Mammary epithelial cell (primary cell): ENCODE measurements at places on chromosomes 7 and 10. TPM values are rescaled to one million over a fixed set of nuclear protein-coding genes. Genes with fewer than 3 reads are reported as not detected.

DNA sequence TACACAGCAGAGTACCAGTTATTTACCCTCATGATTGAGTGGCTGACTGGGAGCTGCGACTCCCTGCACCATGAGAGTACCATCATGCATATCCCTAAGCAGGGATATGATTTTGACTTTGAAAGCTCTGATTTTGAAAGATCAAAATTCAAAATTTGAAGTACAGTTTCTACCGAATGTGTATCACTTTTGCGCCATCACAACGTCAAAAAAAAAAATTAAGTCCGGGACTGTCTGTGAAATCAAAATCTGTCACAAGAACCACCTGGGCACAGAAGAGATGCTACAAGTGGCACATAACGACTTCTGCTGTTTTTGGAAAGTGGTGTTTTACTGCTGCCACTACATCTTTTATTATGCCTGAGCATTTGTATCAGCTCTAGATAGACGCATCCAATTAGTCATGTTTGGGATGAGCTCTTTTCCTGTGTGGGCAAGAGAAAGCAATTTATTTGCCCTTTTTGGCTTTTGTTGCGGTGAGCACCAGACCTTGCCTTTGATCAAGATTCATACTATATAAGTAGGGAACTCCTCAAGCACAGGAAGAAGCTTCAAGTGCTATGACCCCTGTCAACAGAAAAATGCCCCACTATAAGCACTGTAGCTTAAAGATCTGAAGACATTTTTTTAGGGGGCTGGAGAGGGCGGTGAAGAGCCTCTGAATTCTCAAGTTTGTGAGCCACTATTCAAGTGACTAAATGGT lies 10.7 kb downstream of the MTPN start:
- DNase-seq = no peak

The TPST1 gene
- 22.0 and 36.8 TPM in 2 replicates for total RNA-seq

DNA sequence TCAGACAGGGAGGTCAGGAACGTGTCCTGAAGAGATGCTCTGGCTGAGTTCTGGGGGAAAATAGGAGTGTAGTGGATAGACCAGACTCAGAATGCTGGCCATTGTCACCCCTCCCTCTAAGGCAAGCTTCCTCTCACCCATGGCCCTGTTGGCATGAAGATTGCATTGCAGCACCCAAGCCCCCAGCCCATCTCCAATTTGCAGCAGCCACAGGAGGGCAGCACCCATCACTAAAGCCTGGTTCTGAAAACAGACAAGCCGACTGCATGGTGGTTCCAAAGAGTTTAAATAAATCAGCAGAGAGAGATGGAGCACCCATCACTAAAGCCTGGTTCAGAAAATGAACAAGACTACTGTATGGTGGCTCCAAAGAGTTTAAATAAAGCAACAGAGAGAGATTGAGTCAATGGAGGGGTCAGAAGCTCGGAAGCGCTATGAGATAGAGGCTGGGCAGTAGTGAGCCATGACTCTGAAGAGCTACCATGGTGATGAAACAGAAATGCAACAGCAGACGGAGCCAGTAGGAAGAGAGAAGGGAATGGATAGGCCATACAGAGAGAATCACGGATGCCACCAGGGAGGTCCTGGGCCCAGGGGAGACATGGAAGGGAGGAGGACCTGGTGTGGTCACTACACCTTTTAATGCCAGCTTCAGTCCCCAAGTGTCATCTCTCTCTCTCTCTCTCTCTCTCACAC lies 237.9 kb upstream of the MYO3A start:
- no peak for DNase-seq

The PLOD3 gene
- total RNA-seq = 84.9 TPM

DNA sequence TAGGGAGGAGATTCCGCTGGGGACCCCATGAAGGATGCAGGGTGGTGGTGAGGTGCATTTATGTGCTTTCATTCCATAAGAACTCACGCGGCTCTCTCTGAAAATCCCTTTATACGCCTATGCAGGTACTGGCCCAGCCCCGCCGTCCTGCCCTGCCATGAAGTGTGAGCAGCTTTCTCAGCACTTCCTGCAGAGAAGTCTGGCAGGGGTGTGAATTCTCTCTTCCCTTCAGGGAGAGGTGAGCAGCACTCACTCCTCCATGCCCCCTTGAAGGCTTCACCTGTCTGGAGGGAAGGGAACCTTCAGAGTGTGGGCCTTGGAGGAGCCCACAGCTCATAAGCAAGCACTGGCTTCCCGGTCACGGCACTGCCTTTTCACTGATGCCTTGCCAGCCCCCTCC lies 34.0 kb downstream of the PPP2R2D start:
- DNase-seq = no peak

The NPSR1 gene
- total RNA-seq = not detected in 2 replicates

DNA sequence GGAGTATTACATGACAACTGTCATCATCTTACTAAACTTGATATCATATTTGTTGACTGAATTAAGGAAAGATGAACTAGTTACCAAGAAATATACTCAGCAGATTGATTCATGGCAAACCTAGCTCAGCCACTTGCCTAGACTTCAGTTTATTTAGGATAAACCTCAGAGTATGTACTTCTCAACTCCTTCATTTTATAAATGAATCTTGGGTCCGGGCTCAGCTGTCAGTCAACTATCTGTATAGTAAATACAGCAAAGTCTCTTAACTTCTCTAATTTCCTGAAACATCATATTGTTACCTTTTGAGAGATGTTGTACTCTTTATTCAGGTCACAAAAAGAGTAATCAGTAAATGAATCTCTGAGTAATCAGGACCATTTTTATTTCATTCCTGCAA lies 211.0 kb upstream of the KLF14 start:
- no peak for DNase-seq

DNA sequence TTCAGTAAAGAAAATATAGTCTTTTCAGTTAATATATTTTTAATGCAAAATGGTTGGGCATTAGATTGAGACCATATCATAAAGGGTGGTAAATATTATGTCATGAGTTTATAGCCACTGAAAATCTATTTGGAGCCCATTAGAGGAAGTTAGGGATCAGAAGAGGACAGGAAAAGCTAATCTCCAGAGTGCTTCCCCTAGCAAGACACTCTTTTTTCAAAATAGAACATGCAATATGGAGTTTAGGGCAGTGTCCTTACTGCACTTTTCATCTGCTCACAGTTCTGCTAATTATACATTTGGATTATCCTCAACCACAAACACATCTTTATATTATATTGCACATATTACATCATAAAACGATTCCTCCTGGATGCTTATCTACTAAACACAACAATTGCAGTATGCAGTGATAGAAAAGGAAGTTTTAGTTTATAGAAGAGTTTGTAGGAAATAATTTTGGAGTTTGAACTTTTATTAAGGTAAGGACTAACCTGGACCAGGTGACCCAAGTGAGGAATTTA lies 159.8 kb downstream of the PHF14 start:
- no peak for DNase-seq

- DNase-seq = peak; percentile 35
Observed at GRCh38 chr10:35420044-35420443, 83.7 kb downstream of the CCNY start.

The TRPV5 gene
- total RNA-seq = not detected in 2 replicates

DNA sequence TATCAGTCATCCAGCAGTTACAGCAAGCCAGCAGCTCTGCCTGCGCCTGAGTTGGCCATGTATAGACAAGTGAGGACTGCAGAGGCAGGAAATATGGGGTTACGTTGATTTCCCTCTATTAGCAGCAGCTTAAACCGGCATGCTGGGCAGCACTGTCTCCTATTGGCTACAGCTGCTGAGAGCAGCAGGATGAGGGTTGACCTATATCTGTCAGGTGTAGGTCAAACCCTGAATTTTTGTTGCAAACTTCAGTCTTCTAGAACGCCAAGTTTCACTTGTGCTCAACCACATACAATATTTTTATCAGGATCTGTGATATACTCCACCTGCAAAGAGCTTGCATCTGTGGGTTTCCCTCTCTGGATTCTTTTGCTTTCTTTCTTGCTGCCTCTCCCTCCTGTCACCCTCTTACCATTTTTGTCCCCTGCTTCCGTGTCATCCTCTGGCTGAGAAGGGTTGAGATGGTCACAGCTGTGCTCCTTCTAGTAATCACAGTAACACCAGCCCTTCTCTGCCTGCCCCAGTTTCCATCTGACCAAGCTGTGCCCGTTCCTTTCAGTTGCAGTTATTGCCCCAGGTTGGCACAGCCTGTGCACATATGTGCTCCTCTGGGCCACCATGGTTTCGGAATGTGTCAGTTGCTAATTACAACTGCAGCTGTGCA lies 23.8 kb upstream of the GLCCI1 start:
- DNase-seq = no peak

- DNase-seq = no peak
Observed at GRCh38 chr10:93570383-93570782, 3.9 kb downstream of the FFAR4 start.

DNA sequence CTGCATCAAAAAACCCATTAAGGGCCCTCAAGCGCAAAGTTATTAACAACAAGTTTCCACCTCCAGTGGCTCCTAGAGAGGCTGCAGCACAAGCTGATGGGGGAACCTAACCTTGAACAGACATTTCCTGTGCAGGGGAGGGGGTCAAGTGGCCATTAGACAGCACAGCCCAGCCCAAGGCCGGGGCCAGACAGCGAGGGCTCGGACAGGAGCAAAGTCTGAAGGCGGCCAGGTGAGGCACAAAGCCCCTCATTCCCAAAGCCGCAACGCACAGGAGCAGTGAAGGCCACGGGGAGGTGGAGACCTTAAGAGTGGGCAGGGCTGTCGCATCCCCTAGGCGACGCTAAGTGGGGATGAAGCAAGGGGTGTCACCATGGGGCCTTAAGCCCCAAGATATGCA lies 73.2 kb upstream of the ZNF746 start:
- no peak for DNase-seq

- DNase-seq = no peak
Observed at GRCh38 chr10:17077346-17077781, 52.2 kb downstream of the CUBN start.

GRCh38 chr7:78112488-78112887 lies 313.9 kb downstream of the PHTF2 start:
- DNase-seq = no peak

The CREM gene
- total RNA-seq = 15.2 TPM

GRCh38 chr10:133327651-133328357 lies 8.9 kb downstream of the CALY start:
- DNase-seq = no peak

DNA sequence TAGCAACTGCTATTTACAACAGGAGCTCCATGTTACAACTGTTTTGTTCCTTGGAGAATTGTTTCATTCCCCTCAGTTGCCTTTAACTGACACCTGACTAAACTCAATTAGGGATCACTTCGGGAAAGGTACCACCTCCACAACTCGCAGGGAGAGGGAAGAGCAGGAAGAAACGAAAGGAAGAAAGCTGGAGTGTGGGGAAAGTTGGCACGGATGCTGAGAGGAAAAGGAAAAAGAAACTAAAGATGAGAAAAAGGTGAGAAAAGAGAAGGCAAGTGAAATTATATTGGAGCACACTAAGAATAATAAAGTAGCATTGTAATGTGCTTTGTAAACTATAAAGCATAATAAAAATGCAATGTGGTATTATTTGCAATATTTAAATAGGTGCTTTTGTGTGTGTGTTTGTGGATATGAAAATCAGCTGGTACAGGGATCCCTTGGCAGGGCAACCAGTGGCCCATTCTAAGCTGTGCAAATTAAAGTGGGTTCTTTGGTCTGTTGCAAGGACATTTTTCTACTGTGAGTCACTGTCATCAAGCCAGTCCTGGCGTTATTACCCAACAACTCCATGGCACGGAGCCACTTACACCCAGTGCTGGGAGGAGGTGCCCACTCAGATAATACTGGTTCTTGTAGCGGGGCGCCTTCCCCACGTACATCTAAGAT lies 45.9 kb downstream of the HIPK2 start:
- DNase-seq = peak; percentile 87

GRCh38 chr7:41219276-41219675 lies 483.6 kb downstream of the INHBA start:
- DNase-seq = peak; percentile 25

GRCh38 chr7:150857276-150858055 lies 5.1 kb downstream of the AOC1 start:
- DNase-seq = no peak

DNA sequence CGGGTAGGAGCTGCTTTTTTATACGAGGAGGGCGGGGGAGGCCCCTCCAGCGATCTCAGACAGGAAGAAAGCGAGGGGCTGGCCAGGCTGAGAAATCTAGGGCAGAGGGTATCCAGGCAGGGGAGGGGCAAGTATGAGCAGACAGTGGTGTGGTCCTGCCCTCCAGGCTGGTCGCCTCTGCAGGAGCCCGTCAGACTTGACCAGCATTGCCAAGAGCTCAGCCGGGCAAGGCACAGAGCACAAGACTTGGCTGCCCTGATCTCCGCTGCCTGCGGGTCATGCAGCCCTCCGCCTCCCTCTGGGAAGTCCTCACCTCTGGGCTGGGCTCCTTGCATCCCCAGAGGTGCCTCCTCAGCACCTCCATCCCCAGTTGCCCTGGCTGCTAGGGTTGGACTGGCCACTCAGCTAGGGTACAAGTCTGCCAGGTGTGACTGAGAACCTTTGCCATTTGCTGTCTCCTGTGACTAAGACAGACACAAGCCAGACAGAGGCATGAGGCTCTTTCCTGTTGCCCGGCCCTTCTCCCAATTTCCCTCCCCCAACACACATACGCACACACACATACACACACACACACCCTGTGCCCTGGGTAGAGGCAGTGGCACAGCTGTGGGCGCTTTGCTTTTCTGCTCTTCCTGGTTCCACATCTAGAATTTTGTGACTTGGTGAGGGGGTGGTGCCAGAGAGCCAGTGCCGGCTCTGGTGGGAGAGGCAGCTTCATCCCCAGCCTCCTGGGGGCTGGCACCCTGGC lies 59.1 kb upstream of the PPIF start:
- DNase-seq = no peak

- no peak for DNase-seq
Observed at GRCh38 chr7:21198921-21199320, 229.0 kb upstream of the SP4 start.

GRCh38 chr7:154750353-154750801 lies 252.5 kb downstream of the PAXIP1 start:
- no peak for DNase-seq

The CNPY4 gene
- 7.5 TPM for total RNA-seq

GRCh38 chr10:46236941-46237681 lies 49.7 kb upstream of the ANTXRL start:
- DNase-seq = no peak

- DNase-seq = no peak
Observed at GRCh38 chr7:28239823-28240204, 59.2 kb upstream of the JAZF1 start.

The BEND7 gene
- total RNA-seq = 8.0 TPM

GRCh38 chr10:132907821-132908620 lies 34.3 kb downstream of the CFAP46 start:
- no peak for DNase-seq

- DNase-seq = peak; percentile 87
Observed at GRCh38 chr10:71213127-71213621, 804 bp downstream of the UNC5B start.

- DNase-seq = no peak
Observed at GRCh38 chr7:24192053-24192452, 91.9 kb upstream of the NPY start.

The ASZ1 gene
- not detected for total RNA-seq
